ENCODE measurements at places on chromosomes 13 and 19.

GRCh38 chr13:33109801-33110200 lies 93.6 kb downstream of the KL start:
- no peak for DNase-seq

DNA sequence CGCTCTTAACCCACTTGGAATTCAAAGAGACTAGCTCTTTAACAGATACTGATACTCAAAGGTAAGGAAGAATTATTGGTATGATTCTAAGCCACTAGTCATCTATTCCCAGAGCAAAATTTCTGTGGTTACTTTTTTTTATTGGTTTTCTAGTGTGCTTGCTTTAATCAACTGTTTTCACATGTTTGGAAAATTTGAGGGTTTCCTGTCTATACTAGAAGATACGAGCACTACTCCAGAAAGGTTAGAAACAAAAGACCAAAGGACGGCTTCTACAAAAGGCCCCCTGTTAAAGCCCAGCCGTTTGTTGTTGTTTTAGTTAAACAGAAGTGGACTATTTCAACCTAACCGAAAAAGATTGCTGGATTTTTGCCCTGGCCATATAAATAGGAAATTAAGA lies 18.5 kb upstream of the LPAR6 start:
- DNase-seq = no peak

DNA sequence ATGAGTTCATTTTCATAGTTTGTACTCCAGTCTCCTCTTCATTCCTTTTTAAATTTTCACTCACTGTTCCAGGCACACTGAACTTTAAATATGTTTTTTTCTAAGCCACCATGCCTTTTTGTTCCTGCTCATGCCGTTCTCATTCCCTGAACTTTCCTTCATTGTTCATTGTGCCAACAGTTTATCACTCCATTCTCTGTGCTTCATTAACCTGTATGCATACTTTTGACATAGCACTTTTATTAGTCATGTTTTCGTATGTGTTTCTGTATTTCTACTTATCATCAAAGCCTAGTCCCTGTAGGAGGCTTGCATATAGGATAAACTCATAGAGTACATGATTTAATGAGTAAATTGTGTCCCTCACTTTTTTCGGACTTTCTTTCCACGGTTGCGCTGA lies 65.3 kb downstream of the PCDH20 start:
- DNase-seq = no peak

DNA sequence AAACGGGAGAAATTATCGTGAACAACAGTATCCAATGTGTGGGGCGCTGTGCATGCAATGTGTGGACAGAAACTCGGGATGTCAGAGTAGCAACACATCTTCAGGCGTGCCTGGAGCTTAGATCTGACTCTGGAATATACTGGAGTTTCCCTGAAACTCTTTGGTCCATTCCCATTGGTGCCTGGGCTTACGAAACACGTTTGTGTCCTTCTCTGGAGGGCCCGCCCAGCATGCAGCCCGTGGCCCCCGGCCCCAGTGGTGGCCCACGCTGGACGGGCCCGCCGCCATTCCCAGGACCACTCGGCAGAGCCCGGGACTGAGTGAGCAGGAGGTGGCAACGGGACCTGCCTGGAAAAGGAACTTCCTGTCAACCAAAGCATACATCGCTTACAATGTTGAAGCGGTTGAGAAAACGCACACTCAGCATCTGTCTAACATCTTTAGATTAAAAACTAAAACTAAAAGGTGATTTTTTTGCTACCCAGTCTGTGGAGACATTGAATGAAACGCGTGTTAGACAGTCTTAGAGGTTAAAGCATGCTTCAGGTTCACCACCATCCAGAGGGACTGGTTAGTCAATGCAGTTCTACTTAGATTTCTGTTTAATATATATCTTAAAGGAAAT lies 19.3 kb upstream of the TIMM44 start:
- DNase-seq = no peak

DNA sequence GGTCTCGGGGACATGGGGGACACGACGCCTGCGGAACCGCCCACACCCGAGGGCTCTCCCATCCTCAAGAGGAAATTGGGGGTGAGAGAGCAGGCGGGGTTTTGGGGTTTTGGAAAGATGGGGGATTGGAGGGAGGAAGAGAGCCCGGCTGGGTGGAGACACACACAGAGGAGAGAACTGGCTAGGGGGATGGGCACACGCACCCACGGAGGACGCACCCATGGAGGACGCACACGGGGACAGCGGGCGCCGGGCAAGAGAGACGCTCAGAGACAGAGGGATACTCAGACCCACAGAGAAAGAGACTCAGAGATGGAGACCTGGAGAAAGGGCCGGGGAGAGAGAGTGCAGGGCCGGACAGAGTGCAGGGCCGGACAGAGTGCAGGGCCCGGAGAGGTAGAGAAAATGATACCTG lies 52.1 kb downstream of the MAP4K1 start:
- DNase-seq = no peak

GRCh38 chr19:4521888-4522242 lies 3.6 kb upstream of the PLIN4 start:
- DNase-seq = no peak

- no peak for DNase-seq
Measured at GRCh38 chr13:110458594-110459365, 102.7 kb downstream of the RAB20 start.

- DNase-seq = no peak
Measured at GRCh38 chr13:64992314-64992713, 2237.8 kb downstream of the PCDH9 start.

GRCh38 chr13:72570019-72570418 lies 157.4 kb downstream of the MZT1 start:
- DNase-seq = no peak

DNA sequence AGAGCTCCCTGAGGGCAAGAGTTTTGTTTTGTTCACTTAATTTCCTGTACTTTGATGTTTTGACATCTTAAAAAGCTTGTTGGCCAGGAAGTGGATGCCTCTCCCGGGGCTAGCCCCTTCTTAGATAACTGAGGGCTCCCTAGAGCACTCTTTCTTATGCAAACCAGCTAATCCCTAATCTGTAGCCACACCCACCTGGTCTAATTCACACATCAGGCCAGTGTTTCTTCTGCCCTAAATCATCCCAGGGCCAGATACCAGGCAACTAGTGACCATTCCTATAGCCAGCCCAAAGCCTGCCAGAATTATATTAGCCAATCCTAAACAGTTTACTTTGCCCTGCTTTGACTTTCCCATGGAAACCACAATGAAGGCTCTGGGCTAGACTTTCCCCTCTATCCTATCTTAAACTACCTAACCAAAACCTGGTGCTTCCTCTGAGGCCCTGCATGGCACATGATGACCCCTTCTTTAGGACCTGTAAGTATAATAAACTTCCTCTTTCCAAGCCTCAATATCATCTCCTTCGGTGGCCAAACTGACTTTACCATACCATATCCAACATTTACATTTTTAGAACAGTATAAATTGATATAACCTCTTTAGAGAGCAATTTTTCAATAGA lies 24.8 kb downstream of the WBP4 start:
- no peak for DNase-seq

- no peak for DNase-seq
Measured at GRCh38 chr19:57515255-57515654, 11.9 kb upstream of the ZNF549 start.

- DNase-seq = no peak
Measured at GRCh38 chr13:22880741-22881720, 299.7 kb upstream of the SGCG start.

GRCh38 chr19:35328851-35329285 lies at the start of gene CD22:
TSS of gene CD22 (plus strand) at chr19:35329187. CDS start at chr19:35332041, 2,854 bp downstream.
- DNase-seq = no peak

- DNase-seq = peak; percentile 66
Measured at GRCh38 chr19:16325641-16326400, 1.2 kb downstream of the KLF2 start.

- DNase-seq = no peak
Measured at GRCh38 chr19:3565139-3565538, 7.6 kb upstream of the HMG20B start.

- DNase-seq = no peak
Measured at GRCh38 chr13:76993021-76993420, 1.1 kb downstream of the CLN5 start.

DNA sequence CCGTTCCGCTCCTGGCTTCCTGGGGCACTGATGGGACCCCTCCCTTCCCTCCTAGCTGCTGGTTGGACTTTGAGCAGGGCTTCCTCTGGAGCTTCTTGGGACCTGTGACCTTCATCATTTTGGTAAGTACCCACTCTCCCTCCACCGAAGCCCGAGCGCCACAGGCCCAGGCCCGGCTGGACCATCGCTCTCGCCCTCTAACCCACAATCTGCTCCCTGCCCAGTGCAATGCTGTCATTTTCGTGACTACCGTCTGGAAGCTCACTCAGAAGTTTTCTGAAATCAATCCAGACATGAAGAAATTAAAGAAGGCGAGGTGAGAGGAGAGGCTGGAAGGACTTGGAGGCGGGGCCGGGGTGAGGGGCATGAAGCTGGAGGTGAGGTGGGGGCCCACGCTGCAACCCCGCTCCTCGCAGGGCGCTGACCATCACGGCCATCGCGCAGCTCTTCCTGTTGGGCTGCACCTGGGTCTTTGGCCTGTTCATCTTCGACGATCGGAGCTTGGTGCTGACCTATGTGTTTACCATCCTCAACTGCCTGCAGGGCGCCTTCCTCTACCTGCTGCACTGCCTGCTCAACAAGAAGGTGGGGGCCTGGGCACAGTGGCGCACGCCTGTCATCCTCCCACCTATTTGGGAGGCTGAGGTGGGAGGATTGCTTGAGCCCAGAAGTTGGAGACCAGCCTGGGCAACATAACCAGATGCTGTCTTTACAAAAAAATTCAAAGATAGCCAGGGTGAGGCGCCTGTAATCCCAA lies 12.3 kb downstream of the DDX39A start:
- DNase-seq = no peak

DNA sequence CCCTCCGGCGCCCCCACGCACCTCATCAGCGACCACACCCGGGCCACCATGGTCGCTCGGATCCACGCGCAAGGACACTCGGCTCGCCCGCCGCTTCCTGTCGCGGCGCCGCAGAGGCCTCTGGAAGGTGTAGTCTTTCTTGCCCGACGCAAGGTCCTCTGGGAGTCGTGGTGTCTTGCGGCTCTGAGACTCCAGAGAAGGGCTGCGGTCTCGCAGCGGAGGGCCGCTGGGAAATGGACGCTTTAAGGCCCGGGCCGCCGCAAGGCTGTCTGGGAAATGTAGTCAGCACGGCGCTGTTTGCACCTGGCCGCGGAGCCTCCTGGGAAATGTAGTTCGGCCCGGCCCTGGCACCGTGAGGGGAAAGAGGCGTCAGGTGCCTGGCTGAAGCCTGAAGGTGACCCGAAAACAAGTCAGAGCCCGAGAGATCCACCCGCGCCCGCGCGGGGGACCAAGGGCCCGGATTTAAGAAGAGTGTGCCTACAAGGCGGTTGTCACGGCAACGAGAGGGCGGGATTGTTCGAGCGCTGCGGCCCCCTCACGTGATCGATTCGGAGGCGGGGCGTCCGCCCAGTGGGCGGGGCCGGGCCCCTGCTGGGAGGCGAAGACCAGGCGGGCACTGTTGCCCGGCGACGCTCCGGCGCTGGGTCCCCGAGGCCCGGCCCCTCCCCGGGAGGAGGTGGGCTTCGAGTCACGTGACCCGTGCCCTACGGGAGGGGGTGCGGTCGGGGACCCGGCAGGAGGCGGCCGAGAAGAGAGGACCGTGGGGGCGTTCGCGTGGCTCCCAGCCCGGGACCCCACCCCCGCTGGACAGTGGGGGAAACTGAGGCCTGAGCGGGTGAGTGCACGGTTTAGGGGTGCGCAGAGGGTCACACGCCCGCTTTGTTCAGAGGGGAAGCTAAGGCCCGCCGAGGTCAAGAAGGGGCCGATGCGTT lies at the start of the genes HSD11B1L and MICOS13:
HSD11B1L (plus strand) TSS at position 591 of the 932 bp plus-strand sequence. CDS start 3,806 bp downstream, outside the sequence.
MICOS13 (minus strand) TSS at position 80 of the 932 bp plus-strand sequence; CDS start at position 50, 30 bp downstream.
- peak; percentile 98 for DNase-seq
